Stimulated activated CD8-positive, alpha-beta memory T cell treated with anti-CD3 and anti-CD28 coated beads, Interleukin-15, amount 100 ng/mL, for 24 hours (primary cell): ENCODE measurements at places on chromosomes 13 and 19.

DNA sequence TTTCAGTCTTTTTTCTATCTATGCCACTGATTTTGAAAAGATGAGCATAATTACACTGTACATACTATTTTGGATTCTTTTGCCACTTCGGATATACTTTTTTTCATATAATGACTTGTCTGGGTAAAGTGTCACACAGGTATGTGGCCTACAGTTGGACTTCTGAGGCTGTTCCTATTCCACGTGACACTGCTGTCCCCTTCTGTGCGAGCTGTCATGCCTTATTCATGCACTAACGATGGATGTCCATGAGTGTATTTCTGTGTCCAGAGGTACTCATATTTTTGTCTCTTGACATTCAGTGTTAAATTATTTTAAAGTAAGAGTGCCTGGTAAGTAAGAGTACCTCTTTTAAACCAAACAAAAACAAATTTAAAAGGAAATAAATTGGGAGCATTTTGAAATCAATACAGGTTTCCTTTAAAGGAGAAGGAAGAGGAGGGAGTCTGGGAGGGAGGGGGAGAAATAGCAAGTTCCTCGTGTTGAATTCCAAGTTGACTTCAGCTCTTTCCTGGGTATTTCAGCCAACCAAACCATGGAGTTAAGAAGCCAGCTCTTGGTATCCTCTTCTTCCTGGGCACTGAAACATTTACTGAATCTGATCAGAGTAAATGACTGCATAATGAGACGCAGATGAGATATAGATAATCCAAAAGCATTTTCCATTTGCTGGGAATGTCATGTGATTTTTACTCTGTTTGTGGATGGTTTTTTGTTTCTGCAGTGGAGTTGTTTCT, 61.3 kb downstream of the TNFRSF19 start:
- DNase-seq, result no peak

DNA sequence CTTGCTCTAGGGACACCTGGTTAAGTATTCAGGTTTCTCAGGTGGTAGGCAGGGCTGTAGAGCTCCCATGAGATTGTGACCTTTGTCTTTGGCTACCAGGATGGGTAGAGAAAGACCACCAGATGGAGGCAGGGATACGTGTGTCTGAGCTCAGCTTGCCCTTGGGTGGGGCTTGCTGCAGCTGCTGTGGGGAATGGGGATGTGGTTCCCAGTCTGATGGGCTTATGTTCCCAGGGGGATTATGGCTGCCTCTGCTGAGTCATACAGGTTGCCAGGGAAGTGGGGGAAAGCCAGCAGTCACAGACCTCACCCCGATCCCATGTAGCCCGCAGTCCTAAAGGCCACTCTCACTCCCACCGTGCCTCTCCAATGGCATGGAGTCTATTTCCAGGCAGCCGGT, 659.9 kb upstream of the KLF12 start:
- DNase-seq, result no peak

- no peak for DNase-seq
Observed at GRCh38 chr13:110593430-110594130, 21.8 kb upstream of the NAXD start.

DNA sequence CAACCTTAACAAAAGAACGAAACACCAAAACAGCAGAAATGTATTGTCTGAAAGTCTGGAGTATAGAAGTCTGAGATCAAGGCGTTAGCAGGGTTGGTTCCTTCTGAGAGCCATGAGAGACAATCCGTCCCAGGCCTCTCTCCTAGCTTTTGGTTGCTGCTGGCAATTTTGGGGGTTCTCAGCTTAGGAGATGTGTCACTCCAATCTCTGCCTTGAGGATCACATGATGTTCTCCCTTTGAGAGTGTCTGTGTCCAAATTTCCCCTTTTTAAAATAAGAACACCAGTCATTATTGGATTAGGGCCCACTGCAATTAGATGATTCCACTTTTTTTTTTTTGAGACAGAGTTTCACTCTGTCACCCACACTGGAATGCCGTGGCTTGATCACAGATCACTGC, 10.1 kb downstream of the KCNN1 start:
- no peak for DNase-seq

- DNase-seq, result no peak
Observed at GRCh38 chr19:1273263-1274041, 1.9 kb upstream of the FAM174C start.

DNA sequence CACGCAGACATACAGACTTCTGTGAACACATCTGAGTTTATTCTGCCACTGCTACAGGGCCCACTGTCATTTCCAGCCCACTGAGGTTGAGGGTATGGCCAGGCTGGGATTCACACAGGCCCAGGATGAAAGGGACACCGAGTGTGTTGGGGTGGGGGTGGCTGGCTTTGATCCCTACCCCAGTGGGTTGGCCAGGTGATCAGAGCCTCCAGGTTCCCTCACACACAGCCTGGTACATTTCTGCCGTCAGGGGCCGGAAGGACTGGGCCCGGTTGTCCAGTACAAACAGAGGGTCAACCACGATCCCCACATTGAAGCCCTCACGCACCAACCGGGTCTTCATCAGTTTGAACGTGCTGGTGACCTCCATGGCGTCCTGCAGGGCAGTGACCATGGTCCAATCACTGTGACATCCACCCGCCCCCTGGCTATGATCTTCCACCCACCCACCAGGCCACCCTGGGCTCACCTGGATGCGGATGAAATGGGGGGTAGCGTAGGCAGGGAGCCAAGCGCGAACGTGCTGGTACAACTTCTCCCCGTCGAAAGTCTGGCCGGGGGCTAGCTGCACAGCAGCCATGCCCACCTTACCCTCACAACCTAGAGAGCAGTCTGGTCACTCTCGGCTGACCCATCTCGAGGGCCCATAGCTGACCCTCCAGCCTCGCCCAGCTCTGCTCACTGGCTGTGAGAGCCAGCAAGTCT, 13.3 kb downstream of the SLC27A5 start:
- no peak for DNase-seq

DNA sequence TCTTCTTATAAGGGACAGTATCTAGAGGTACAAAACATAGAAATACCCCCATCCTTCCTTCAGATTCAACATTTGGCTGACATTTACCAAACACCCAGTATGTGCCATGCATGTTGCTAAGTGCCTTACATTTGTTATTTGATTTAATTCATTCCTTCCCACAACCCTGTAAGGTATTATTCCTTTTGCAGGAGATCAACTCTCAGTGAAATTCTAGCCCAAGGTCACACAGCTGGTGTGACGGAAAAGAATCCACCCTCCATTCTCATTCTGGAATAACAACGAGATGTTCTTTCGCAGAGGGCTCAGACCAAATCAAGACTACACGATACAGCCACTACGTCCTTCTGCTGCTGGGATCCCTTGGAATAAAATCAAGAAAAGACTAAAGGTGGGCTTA, 67.8 kb downstream of the C13orf42 start:
- DNase-seq, result no peak

DNA sequence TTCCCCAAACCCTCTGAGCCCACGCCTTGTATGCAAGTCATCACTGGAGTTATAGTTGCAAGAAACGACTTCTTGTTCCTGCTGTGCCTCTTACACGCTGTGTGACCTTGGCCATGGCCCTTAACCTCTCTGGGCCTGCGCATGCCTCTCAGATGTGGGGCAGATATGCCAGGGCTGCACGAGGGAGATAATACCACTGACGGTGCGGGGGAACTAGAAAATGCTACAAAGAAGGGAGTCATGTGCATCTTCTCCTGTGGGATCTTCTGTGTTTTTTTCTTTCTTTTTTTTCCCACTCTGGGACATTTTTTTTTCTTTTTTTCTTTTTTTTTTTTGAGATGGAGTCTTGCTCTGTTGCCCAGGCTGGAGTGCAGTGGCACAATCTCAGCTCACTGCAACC, 4.3 kb upstream of the SAMD1 start:
- no peak for DNase-seq

GRCh38 chr19:34430738-34431625, 2.8 kb downstream of the UBA2 start:
- no peak for DNase-seq

DNA sequence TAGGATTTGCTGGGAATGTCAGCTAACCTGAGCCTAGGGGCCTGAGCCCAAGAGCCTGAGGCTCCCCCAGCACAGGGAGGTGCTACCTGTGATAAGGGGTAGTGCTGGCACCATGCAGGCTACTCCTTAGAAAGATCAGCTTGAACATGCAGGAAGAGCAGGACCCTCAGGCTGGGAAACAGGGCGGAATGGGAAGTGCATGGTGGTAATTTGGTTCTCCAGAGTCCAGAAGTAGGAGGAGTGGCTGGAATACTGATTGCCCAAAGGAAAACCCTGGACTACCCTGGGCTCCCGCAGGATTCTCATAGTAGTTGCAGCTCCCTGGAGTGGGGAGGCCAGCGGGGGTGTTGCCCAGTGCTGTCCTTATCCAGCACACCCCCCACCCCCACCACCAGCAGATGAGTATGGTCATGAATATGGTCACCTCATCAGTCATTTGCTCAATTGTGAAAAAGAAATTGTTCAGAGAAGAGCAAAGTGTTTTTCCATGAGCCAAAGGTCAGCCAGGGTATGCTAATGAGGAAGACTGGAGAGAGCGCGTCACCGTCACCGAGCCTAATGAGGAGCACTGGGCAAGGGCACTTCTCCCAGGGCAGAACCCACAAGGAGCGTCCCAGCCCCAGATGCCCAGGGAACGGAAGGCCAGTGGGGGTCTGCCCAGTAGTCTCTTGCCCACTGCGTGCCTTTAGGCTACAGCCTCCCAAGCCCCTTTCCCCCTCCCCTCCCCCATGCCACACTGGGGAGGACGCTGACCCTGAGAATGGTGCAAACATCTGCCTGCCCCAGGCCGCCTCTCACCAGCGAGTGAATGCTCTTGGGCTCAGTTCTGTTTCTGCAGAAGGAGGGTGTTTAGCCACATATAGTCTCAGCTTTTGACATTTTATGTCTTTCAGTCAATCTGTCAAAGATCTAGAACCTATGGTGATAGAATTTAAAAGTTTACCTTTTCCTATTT, 5.3 kb downstream of the SLC25A15 start:
- DNase-seq, result no peak

- DNase-seq, result no peak
Observed at GRCh38 chr13:64276232-64276631, 2860.6 kb upstream of the PCDH20 start.

DNA sequence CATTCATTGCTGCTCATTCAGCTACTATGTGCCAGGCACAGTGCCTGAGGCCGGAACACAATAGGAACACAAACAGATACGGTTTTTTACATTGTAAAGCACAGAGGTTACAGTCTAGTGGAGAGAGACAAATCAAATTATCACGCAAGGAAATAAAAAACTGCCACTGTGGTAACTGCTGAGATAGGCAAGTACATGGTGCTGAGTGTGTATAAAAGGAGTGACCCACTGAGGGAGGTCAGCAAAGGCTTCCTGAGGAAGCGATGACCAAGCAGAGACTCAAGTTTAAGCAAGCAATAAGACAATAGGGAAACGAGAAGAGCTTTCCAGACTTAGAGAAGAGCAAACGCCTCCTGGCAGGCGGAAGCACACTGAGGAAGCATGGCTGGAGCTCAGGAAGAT, 56.4 kb downstream of the NUFIP1 start:
- DNase-seq, result no peak

GRCh38 chr19:19758164-19758563, 25.3 kb upstream of the ZNF14 start:
- DNase-seq, result no peak

DNA sequence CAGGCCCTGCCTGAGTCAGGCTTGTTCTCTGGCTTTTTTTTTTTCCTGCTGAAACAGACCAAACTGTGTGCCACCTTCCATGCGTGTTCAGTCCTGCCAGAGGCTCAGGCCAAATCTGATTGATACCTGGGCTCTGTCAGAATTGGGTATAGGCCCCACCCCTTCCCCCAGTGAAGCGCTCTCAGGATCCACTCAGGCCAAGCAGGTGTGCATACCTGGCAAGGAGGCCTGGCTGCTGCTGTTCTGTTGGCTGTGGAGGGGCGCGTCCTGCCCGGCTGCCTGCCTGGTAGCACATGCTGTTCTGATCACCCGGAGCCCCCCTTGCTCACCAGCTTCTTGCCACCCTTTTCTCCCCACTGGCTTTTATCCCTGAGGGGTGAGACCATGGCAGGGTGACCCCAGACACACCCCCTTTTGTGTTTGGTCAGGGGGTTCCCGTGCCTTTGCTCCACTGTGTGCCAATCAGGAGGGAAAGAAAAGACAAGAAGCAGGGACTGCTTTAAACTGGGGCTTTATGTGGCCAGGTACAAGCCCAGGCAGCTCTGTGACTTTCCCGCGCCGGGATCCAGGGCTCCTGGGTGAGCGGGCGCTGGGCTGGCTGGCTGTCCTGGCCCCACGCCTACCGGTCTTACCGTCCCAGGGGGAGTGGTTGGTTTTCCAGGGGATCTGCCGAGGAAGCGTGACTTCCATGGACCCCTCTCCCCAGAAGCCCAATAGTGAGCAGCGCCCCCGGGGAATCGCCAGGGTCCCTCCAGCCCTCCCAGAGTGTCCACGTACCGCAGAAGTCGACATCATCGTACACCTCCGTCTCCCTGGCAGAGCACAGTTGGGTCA, 12.7 kb downstream of the PRAM1 start:
- no peak for DNase-seq

DNA sequence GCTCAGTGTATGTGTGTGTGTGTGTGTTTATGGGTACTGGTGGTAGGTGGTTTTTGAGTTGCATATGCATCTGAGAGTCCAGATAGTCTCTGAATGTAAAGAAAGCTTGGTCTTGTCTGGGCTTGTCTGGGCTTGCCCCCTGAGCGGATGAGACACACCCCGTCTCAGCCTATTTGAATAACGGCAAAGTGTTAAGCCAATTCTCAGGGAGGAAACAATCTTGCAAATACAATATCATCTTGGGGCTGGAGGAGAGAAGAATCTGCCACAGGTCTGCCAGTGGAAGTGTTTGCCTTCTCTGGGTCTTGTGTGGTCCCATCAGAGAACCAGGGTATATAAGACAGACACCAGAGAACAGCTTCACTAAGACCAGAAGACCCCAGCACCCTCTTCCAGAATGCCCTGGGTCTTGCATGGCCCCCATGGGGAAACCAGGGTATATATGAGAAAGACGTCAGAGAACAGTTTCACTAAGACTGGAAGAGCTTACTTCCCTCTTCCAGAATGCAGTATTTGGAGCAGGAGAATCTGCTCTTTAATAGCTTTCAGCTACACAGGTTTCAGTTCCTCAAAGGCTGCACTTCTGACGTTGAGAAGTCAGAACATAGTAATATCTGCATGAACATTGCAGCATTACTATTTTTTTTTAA, 13.3 kb downstream of the CD70 start:
- no peak for DNase-seq

DNA sequence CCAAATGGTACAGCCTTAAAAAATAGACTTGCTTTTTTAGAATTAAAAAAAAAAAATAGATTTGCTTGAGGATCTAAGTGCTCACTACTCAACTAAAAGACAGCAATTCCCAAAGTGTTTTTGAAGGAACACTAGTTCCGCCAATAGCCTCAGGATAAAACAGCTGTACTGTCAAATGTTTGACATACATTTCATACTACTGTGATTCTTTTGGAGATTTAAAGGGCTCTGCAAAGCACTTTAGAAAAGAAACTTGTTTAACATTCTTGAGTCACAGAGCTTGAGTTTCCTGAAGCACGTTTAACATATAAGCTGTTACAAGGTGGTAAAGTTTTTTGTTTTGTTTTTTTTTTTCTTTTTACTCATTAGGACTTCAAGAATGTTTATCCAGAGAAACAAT, 23.1 kb upstream of the KLF5 start:
- DNase-seq, result no peak

GRCh38 chr19:48603001-48603400, 3.5 kb upstream of the SPACA4 start:
- DNase-seq, result no peak

- no peak for DNase-seq
Observed at GRCh38 chr13:32525766-32526165, 12.8 kb downstream of the N4BP2L2 start.

GRCh38 chr13:110450941-110451730, 110.4 kb downstream of the RAB20 start:
- no peak for DNase-seq
